Activated CD8-positive, alpha-beta memory T cell treated with anti-CD3 and anti-CD28 coated beads for 48 hours (primary cell): ENCODE measurements at places on chromosomes 1 and 21.

DNA sequence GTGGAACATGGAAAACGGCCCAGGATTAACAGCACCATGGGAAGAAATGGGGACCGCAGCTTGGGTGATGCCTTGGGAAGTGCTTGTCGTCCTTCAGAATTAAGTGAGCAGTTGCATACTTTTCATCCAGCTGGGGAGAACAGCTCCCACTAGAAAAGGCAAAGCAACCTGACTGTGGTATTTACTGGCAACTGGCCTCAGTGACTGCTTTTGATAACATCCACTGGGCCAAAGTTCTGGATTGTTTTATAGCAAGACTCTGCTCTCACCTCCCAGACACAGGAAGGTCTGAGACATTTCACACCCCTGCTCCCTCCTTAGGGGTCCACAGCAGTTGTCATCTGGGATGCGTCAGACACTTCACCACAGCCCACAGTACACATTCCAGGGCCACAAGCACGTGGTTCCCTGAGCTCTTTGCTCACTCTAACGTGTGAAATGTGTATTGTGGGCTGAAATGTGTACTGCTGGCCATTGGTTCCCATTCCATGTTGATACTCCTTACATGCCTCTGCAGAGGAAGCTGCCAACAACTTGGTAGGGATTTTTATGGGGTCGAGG lies 6.6 kb downstream of the PAPPA2 start:
- no peak for DNase-seq

DNA sequence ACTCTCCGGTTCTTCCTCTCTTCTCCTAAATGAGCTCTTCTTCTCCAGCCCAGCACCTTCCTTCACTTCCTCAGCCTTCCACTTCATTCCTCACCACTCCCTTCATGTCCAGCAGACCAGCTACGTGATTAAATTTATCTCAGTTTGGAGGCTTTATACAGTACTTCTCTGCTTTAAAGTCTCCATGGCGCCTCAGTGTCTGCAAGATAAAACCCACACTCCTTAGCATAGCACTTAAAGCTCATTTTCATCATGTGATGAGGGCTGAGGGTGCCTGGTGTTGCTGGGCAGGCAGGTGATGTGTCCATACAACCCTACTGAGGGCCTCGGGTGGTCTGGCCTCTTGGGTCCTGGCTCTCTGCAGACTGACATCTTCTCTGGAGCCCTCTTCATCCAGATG lies 7.7 kb downstream of the SLC5A9 start:
- DNase-seq, result no peak

GRCh38 chr1:79259390-79260336 lies 253.1 kb upstream of the ADGRL4 start:
- DNase-seq, result no peak

- no peak for DNase-seq
Measured at GRCh38 chr1:2472561-2473177, 3.4 kb upstream of the PLCH2 start.

DNA sequence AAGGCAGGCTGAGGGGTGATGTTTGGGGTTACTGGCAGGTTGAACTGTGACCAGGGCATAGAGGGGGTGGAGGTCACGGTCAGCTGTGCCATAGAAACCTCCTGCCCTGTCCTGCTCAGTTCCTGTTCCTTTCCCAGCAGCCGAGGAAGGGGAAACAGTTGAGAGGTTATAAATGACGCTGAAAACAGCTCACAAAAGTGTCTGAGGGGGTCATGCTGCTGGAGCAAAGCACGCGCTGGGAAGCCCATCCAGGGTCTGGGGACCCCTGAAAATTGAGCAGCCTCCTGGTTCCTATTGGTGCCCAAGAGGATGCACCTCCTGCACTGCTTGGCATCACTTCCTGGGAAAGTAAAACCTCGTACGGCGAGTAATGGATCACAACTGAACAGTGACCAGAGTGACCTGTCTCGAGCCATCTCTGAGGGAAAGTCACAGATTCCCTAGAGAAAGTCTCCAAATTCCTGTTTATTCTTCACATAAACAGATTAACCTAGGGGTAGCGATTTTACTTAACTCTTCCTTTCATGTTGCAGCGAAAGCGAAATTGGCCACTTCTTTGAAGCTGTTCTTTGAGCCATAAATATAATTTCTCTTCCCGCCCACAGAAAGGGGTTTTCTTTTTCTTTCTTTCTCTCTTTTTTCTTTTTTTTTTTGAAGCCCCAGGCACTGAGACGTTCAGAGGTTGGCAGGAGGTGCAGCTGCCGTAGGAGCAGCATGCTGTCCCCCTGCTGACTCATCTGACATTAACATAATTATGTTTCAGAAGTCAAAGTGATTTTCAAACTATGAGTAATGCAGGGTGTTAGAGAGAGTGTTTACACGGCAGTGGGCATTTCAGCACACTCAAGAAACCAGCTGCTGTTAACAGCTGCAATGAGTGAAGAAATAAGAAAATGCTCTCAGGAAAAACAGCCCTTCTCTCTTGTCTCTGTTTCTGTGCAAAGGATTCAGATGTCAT lies 41.8 kb upstream of the ATF3 start:
- DNase-seq, result no peak
